Panc1 (cell line): ENCODE measurements at places on chromosomes 1 and 21.

DNA sequence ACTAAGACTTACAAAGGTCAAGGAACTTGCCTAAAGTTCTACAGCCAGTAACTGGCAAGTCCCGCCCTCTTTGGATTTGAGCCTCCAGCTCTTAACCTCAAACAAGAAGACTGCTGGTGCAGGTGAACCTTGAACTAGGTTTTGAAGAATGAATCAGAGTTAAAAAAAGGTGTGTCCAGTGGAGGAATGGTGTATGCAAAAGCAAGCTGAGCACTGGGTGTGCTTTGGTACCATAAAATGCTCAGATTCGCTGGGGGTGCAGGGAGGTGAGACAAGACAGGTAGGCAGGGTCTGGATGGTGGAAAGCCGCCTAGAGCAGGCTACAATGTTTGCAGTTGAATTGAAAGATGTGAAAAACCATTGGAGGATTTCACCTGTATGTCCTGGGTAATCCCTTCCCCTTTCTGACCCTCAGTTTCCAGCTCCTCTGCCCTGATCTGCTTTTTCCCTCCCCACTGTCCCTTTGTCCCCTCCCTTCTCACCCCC, 39.8 kb downstream of the FOXD2 start:
- no peak for DNase-seq

DNA sequence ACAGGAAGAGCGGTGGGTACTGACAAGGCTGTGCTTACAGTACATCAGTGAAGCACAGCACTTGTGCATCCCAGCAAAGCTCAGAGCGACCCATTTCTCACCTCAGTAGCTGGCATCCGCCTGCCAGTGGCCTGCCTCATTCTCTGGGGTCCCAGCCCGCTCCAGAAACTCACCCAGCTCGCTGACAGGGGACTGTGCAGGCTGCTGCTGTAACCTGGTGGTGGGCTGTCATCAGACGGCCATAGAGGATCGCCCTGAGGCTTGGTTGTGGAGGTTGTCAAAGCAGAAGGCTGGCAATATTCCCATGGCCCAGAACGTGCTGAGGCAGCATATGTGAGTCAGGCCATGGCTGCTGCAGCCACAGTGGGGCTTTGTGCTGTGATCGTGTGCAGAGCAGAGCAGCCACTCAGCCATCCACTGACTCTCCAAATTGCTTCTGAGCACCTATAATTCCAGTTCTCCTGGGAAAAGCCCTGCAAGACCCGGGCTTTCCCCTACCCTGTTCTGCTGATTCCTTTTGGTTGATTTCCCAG, 13.6 kb upstream of the GPR137B start:
- no peak for DNase-seq

DNA sequence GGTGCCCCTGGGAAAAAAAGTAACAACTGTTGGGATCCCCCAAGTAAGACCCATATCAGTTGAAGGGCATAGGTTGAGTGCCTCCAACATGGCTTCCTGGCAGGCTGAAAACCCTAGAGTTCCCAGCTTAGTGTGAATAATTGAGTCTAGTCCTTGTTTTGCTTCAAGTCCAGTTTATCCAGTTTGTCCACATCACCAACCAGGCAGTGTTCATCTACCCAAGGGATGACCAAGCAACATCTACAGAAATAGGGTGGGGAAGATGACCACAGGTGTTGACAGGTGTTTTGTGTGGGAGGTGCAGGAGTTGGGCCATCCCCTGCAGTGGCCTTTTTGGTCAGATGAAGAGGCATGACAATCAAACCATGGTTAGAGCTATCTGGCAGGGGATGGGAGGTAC, 54.3 kb upstream of the ERO1B start:
- DNase-seq, result no peak

GRCh38 chr1:197096137-197096536, 29.1 kb upstream of the F13B start:
- DNase-seq, result no peak

GRCh38 chr1:219119839-219120238, 53.8 kb upstream of the LYPLAL1 start:
- DNase-seq, result no peak

DNA sequence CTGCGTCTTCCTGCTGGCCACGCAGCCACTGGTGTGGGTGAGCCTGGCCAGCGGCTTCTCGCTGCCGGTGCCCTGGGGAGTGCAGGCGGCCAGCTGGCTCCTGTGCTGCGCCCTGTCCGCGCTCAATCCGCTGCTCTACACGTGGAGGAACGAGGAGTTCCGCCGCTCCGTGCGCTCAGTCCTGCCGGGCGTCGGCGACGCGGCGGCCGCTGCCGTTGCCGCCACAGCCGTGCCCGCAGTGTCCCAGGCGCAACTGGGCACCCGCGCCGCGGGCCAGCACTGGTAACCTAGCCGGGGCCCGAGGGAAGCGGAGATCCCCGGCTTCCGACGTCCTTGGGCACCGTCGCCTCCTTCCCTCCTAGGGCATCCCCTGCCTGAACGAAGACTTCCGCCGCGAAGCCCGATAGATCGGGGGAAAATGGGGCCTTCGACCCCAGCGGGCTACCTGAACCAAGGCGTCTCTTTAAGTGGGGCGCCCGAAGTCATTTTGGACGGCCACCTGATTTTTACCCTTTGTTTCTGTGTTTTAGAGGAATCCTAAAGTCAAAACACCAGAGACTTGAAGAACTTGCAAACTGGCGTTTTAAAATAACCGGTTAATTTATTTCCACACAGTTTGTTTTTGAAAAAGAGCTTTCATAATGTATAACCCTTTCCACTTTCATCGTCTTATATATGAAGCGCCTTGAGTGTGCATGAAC, 2.0 kb downstream of the GPR88 start:
- no peak for DNase-seq
